NCI-H1436 (cell line): ENCODE measurements at places on chromosomes 2 and 18.

- no peak for DNase-seq
Observed at GRCh38 chr2:128667391-128667790, 348.7 kb upstream of the HS6ST1 start.

DNA sequence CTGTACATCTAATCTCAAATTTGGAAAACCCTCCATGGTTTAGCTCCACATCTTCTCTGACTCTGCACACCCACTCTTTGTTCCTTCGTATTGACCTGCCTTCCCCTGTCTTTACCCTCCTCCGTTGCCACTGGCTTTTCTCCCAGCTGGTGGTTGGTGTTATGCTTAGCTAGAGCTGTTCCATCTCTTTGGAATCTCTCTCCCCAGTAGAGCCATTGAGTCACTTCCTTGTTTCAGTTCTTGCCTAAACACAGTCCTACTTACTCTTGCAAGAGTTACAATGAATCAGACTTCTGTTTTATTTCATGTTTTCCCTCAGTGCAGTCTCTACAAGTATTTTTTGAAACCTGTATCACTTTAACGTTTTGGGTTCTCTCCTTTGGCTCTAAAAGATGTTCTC lies 263.9 kb downstream of the LTBP1 start:
- no peak for DNase-seq

DNA sequence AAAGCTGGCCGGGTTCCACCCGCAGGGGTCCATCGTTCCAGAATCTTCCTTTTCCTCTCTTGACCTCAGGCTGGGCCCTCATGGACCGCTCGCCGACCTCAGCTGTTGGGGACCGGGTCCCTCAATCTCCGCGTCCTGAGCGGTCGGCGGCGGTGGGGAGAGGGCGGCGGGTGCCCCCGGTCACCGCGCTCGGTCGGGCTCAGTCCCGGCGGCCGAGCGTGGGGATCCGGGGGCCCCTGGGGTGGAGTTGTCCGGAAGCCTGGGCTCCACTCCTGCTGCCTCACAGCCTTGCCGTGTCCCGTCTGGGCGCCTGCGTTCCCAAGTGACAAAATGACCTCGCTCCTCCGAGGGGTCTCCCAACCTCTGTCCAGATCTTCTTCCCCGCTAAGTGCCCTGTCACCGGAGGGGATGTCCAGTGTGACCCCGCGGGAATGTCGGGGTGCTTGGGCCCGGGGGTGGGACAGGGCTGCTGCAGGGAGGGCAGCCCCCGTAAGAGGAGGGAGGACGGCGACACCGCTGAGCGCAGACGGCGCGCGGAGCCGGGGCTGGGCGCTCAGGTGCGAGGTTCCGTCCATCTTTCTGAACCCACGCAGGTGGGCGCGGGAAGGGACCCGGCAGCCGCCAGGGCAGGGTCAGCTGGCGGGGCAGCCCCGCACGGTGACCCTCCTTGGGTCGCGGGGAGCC lies 16.0 kb upstream of the E2F6 start:
- DNase-seq: no peak

GRCh38 chr2:22683914-22684313 lies 701.1 kb upstream of the KLHL29 start:
- DNase-seq: peak; percentile 70

DNA sequence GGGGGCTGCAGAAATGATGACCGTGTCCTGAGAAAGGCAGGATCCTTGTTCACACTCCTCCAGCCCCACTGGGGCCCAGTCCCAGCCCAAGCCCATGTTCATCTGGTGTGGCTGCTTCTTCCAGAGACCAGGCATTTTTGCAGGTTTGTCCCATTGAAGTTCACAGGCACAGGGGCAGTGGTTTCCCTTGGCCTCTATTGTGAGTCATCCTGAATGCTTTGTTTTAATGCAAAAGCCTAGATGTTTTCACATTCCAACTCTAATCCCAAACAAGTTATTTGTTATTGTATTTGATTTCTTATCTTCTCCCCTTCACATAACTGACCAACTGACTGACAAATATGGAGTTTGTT lies 426.4 kb upstream of the ID2 start:
- DNase-seq: no peak

- no peak for DNase-seq
Observed at GRCh38 chr2:209642146-209642820, 129.3 kb upstream of the UNC80 start.

GRCh38 chr18:55275039-55275901 lies 312.7 kb downstream of the TCF4 start:
- no peak for DNase-seq

DNA sequence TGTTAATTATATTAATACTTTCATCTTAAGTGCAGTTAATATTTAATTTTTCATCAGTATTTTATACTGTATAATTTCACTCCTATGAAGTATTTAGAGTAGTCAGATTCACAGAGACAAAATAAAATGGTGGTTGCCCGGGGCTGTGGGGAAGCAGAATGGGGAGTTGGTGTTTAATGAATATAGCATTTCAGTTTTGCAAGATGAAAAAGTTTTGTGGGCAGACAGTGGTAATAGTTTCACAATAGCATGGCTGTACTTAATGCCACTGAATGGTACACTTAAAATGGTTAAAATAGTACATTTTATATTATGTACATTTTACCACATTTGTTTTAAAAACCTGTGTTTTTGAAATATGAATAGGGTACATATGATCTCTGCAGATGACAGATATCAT lies 31.2 kb downstream of the CFAP221 start:
- DNase-seq: no peak

GRCh38 chr2:189412330-189412953 lies 28.8 kb upstream of the WDR75 start:
- DNase-seq: peak; percentile 6

DNA sequence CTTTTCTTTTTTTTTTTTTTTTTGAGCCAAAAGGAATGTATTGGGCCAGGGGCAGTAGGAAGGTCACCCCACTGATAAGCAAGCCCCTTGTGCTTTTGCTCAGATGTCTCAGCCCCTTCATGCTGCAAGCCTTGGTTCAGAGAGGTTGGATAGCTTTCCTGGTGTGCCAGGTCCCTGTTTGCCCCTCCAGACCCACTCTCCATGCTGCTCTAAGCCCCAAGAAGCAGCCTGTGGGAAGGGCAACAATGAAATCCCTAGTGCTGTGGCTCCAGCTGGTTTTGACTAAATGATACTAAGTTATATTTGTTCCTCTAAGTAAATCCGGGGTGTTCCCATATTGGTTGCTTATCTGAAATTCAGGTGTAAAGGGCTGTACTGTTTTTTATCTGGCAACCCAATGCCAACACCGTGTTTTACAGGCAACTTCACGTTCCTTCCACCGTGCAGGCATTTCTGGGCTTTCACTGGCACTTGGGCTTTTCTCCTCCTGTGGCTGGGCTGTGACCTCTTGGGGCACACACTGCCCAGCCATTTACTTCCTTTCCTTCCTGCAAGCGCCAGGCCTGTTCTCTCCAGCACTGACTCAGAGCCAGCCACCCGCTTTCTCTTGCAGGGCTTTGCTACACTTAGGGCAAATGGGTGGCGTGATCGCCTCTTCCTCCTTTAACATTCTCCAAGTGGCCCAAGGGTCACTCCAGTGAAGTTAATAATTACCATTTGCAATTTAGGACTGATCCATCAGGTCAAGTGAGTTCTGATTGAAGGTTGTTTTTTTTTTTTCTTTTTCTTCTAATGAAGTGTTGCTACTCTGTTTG lies 21.6 kb downstream of the MERTK start:
- no peak for DNase-seq

DNA sequence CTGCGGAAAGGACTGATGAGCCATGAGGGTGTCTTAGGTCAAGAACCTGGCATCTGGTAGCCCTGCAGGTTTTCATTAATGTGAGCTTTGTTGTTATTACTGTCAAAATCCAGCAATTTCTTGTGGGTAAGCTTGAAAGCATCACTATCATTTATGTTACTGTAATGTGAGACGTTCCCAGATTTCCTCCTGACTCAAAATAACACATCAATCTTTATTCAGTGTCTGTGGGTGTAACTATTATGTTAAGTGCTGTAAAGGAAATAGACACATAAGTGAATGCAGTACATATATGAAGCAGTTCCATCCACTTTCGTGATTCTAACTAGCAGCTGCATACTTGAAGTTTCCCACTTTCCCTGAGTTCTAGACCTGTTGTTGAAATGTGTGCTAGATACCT lies 89.8 kb downstream of the FHOD3 start:
- DNase-seq: no peak

DNA sequence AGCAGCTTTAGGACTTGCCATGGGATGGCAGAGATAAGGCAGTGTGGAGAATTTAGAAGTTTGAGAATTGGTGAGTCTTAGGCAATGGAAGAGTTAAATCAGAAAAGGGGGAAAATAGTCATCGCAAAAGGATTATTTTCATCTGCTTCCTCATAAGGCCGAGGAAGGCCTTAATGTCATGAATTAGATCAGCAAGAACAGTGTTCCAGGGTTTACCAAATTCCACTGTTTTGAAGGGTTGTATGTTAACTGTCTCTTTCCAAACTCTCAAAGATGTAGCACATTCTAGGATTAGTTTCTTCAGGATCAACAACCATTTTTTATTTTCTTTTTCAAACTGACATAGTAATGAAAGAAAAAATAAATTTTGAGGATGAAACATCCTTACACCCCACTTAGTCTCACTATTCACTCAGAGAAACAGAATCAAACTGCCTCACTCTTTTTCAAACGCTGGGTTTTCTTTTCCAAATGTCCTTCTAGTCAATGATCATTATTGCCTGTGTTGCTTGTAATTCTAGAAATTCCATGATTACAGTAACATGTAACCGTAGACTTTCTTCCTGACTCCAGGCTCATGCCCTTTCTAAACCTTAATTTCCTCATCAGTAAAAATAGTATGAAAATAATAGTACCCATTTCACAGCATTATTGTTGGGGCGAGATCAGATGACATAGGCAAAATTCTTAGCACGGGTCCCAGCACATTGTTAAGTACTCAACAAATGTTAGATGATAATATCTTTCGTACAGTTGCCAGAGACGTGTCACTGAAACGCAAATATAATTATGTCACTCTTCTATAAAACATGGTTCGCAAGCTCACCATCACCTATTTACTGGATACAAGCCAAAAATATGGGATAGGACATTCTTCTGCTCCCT lies 23.6 kb downstream of the ZEB2 start:
- DNase-seq: no peak

- no peak for DNase-seq
Observed at GRCh38 chr2:230908595-230909191, 16.3 kb downstream of the GPR55 start.

DNA sequence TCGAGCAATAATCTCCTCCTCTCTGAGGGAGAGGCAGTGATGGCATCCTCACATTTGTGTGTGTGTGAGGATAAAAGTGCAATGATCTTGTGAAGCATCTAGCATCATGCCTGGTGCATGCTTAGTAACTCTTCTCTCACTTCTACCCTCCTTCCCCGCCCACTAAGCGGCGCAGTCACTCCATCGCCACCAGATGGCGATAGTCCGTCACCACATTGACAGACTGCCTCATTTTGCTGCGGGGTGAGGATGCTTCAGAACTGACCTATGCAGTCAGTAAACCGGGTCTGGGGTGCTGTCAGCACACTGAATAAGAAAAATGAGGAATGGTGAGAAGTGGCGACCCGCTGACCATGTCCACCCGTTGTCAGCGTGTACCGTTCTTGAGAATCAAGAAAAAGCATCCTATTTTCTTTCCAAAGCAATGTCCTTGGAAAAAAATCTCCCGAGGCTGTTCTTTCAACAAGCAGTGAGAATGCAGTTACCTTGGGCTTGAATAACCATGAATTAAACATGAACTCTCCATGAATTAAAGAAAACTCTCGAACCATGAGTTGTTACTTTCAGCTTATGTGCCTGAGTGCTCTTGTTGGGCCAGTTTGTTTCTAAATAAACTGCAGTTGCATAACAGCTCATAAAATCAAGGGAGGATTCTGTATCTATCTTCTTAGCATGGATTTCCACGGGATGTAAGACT lies 37.3 kb upstream of the TMEM177 start:
- DNase-seq: peak; percentile 57

DNA sequence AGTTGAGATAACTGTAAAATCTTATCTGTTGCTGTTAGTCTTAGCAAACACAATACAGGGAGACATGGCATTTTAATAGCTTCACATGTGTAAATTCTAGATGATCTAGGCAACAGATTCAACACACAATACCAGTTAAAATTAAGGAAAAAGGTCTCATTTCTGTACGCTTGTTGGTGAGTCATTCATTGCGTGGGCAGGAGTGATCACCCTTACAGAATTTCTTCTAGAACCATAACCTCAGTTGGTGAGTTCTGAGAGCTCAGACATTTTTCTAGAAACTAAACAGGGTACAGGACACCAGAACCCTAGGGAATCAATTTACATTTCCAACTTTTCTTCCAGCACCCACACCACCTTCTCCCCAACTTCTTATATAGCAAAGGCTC lies 81.9 kb downstream of the SLC8A1 start:
- DNase-seq: no peak

DNA sequence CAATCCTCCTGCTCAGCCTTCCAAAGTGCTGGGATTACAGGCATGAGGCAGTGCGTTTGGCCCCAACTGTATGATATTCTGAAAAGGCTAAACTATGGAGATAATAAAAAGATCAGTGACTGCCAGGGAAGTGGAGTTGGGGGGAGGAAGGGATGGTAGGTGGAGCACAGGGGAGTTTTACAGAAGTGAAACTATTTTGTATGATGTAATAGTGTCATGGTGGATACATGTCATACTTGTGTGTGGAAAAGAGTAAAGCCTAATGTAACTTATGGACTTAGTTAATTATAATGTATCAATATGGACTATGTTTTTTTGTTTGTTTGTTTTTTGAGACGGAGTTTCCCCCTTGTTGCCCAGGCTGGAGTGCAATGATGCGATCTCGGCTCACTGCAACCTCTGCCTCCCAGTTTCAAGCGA lies 2.9 kb upstream of the GGCX start:
- no peak for DNase-seq

- no peak for DNase-seq
Observed at GRCh38 chr2:1541819-1542475, 128.7 kb downstream of the TPO start.

DNA sequence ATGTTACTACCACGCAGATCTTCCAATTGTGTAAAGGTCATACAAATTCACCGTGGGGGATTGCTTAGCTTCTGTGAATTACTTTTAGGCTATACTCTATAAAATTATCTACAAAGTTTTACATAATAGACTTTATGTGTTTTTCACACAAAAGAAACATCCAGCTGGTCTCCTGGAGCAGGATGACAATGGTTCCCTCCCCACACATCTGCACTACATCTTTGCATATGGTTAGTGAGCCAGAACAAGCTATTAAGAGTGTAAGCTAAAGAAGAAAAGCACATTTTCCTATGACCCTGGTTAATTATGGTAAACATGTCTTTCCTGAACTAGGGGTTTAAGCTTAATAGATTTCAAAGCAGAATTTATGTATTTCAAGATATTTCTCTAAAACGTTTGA lies 295.1 kb downstream of the ASXL3 start:
- no peak for DNase-seq
